NCI-H446 (cell line): ENCODE measurements at places on chromosomes 12 and 14.
A peak's percentile ranks its signal among the peaks of the same experiment; 100 is the strongest.

DNA sequence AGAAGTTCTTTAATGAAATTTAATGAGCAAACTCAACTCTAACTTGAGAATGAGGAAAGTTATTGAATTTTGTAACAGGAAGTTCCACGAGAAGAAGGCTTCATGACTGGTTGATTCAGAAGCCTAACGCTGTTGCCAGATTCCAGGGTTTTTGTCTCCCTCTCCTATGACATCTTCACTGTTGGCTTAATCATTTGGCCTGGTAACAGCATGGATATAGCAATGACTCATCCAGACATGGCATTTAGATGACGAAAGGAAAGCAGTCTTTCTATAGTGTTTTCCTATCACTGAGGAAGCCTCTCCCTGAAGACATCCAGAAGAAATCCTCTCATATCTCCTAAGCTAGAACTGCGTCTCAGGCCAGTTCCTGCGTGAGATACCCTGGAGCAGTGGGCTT lies 9.4 kb upstream of the KCNA1 start:
- peak; percentile 80 for DNase-seq

DNA sequence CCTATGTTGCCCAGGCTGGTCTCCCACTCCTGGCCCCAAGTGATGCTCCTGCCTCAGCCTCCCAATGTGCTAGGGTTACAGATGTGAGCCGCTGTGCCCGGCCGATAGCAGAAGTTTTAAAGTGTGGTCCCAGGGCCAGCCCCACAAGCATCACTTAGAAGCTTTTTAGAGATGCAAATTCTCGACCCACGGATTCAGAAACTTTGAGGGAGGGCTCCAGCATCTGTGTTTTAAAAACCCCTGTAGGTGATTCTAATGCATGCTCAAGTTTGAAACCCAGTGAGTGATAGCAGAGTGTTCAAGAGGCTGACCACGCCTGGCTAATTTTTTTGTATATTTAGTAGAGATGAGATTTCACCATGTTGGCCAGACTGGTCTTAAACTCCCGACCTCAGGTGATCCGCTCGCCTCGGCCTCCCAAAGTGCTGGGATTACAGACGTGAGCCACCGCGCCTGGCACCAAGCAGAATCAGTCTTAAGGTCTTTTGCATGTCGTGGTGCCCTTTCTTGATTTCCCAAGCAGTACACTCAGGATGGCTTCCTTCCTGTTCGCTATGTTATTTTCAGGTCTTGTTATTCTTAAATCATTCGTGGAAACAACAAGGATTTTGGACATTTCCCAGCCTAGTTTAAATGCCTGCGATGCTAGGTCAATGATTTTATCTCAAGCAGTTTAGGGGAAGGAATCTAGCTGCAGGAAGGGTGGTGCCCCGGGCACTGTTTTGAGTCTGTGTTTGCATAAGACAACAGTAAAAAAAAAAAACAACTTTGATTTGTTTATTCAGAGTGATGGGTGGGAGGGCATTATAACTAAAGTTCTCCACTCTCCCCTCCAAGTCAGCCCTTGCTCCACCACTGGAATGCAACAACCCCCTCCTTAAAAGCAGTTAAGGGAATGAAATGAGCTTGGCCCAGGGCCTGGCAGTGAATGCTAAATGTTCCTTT lies 9.2 kb upstream of the RILPL2 start:
- no peak for DNase-seq

DNA sequence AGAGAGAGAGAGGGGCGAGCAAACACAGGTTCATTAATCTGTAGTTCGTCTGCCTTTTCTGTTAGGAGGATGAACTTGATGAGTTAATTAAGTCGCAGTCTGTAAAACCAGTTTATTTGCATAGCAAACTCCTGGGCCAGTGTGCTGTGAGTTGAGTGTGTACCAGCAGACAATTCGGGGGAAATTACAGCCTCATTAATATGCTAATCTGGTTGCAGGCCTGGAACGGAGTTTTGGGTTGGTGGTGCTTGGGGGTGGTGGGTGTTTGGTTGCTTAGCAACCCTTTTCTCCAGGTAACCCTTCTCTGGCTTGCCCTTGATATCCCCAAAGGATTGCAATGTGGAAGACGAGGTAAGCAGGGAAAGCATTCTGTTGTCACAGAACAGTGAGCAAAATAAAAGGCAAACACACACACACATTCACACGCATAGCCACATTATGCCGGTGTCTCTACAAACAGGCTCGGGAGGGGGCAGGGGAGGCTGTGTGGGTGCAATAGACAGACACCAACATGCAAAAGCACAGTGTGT lies 29.2 kb upstream of the LHX5 start:
- no peak for DNase-seq

GRCh38 chr14:58663494-58664111 lies 25.8 kb downstream of the DACT1 start:
- DNase-seq = no peak

GRCh38 chr12:51270067-51270950 lies at the start of gene SMAGP:
TSS of gene SMAGP (minus strand) at chr12:51270415. CDS start at chr12:51269278, 1,137 bp downstream.
- DNase-seq = no peak

DNA sequence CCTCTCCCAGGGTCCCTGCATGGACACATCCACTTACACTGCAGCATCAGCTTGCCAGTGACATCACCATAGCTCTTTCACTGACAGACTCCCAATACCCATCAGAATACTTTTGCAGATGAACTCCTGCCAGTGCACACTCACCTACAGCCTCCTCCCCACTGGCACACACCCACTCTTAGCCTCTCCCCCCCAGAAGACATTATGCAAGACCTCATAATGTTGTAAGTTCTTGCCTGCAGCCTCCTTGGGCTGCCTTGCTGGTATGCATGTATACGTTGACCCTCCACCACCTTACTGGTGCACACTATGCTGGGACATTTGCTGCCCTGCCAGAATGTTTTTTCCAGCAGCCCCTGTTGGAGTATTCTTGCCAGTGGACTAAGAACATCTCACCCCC lies 324.2 kb downstream of the AEBP2 start:
- no peak for DNase-seq

- DNase-seq = no peak
Measured at GRCh38 chr12:20830456-20830855, 20.0 kb downstream of the SLCO1B3 start.

DNA sequence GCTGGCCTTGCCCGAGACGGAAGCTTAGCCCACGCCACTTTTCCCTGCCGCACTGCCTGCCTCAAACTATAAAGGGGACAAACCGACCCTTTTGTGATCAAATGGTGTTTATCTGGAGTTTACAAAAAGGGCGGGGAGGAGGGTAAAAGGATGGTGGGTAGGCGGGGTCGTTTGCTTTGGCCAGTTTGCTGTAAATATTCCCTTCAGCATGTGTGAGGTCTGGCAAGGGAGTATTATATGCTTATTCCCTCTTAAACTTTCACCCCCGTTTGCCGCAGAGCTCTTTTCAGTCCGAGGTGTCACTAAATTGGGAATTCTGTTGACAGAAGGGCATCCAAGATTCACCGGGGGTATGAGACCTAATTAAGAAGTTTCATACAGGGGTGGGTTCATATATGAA lies 3.8 kb upstream of the TBX3 start:
- no peak for DNase-seq
